Fibroblast of skin of back (primary cell): ENCODE measurements at places on chromosomes 16 and 17.
A peak's percentile ranks its signal among the peaks of the same experiment; 100 is the strongest.

GRCh38 chr16:58343562-58343961 is 48.7 kb upstream of the GINS3 start:
- no peak for DNase-seq

DNA sequence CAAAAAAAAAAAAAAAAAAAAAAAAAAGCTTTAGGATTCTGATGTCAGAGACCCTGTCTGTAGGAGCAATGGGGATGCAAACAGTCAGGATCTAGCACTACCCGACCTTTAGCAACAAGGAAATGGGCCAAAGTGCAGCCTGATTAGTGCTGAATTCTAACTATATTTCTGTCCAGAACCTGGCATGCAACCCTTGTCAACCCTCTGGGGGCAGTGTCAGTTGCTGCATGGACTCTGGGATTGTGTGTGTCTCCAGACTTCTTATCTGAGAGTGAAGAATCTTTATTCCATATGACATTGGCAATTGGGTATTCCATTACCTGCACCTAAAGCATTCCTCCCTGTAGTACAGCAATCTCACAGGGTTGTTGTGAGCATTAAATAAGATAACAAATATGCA is 120.3 kb upstream of the CRHR1 start:
- no peak for DNase-seq

- DNase-seq, result peak; percentile 81
These were observed 71.2 kb upstream of the LGALS9 start for GRCh38 chr17:27559506-27560481.

- DNase-seq, result peak; percentile 58
These were observed 1175.1 kb upstream of the GOT2 start for GRCh38 chr16:59909262-59909661.

DNA sequence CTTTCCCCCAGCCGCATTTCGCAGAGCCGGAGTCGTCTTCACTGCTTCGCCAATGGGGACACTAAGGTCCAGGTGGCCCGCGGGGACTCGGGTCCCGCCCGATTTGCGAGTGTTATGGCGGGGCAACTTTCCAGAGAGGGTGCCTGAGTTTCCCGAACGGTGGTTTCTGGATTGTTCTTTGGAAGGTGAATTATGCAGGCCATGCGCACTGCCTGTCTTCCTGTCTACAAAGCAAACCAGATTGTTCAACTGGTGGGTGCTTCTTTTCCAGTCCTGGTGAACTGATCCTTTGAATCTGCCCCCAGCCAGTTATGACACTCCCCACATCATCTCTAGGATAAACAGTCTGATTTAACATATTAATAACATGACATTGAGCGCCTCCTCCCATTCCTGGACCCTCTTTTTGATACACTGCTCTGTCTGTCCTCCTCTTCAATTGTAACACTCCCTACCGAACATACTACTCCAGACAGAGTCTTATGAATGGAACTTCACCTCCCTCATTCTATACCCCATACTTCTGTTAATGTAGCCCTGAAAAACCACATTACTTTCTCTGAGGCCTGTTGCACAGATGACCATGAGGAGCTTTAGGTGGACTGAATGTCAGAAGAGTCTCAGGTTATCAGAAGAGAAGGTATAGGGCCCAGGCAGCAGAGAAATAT is 159.0 kb downstream of the RAB11FIP4 start:
- peak; percentile 35 for DNase-seq

- DNase-seq, result peak; percentile 79
These were observed 9.0 kb upstream of the ZFP90 start for GRCh38 chr16:68529931-68530701.

DNA sequence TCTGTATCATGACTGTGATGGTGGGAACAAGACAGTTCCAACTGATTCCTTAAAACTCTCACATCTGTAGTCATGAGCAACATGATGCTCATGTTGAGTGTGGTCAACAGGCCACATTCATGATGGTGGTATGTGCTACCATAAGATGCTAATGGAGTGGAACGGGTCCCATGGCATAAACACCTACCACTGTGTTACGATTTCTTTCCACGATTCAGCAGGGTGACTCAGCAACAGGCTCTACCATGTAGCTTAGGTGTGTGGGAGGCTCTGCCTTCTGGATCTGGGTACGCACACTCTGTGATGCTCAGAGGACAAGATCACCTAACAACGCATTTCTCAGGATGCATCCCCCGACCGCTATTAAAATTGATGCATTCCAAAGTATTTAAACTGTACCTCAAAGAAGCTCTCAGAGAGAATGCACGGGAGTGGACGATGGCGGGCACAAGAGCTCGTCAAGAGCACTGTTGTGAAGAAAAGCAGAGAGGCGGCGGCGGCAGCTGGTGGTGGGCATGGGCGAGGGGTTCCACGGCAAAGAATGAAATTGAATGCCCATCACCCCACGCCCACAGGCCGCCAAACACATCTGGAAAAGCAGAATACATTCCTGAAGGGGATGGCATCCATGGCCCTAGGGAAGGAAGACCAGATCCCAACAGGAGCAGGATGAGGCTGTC is 133.3 kb downstream of the ZNF778 start:
- no peak for DNase-seq

DNA sequence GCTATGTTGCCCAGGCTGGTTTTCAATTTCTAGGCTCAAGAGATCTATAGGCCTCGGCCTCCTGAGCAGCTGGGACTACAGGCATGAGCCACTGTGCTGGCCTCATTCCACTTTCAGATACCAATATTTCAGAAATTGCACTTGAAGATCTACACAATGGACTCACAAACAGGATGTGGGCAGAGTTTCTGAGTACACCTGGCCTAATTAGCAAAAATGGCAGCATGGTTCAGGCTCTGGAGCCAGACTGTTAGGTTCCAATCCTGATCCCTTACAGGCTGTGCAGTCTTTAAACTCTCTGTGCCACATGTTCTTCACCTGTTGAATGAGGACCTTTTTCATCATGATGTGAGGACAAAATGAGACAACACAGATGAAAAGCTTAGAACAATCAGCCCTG is 32.2 kb downstream of the RNF157 start:
- no peak for DNase-seq

GRCh38 chr16:49189286-49189685 is 92.4 kb downstream of the CBLN1 start:
- peak; percentile 53 for DNase-seq

- no peak for DNase-seq
These were observed 418.9 kb upstream of the C16orf82 start for GRCh38 chr16:26647870-26648269.

- no peak for DNase-seq
These were observed 196.0 kb downstream of the CBLN1 start for GRCh38 chr16:49085686-49086085.

DNA sequence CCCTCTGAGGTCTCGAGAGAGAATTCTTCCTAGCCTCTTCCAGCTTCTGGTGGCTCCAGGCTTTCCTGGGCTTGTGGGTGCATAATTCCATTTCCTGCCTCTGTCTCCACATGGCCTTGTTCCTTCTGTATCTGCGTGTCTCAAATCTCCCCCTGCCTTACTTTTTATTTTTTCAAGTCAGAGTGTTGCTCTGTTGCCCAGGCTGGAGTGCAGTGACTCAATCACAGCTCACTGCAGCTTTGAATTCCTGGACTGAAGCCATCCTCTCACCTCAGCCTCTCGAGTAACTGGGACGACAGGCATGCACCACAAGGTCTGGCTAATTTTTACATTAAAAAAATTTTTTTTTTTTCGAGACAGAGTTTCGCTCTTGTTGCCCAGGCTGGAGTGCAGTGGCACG is 120.6 kb downstream of the SHISA9 start:
- no peak for DNase-seq

DNA sequence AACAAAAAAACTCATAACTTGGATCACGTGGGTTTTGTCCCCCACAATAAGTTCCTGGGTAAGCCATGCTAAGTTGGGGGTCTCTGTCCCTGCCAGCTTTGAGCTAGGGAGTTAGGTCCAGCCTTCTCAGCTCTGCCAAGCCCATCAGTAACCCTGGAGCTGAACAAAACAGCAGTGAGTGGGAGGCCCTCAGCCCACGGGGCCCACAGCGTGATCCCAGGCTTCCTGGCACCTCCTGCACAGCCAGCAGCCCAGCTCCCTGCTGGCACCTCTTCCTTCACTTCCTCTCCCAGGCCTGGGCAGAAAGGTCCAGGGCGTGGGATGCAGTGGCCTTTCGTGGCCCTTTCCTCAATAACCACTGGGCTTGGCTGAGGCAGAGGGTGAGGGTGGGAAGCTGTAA is 35.5 kb upstream of the CDC42EP4 start:
- no peak for DNase-seq

DNA sequence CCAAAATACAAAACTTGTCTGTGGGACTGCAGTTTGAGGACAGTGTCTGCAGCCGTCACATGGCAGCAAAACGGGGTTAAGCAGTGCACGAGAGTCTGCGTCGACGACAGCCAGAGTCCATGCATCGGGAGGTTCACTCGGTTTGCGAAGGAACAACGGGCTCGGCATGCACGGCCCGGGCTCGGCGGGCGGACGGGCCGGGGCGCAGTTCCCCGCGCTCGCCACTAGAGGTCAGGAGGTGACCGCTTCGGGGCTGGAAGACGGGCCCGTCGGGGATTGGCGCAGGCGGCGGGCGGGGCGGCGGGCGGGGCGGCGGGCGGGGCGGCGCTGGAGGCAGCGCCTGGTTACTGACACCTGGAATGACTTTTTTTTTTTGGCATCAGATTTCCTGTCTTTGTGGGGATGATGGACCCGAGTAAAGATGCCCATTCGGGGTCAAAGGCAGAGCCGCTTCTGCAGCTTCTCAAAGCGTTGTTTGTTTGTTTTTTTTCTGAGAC is 6.5 kb downstream of the SCGB1C2 start:
- DNase-seq, result peak; percentile 53

DNA sequence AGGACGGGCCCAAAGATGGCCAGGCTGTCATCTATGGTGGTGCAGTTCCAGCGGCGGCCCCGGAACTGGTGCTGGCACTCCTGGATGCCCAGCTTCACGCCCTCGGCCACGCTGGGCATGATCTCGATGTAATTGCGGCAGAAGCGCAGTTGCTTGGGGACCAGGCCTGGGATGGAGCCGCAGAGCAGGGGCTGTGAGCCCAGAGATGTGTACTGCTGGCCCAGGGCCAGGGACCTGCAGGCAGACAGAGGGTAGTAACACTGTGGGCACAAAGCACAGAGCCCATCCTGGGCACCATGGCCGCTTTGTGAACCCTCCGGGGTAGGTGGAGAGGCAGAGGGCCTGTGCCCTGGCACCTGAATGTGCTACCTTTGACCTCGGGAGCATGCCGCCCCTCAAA is 44.8 kb downstream of the WNT3 start:
- no peak for DNase-seq

GRCh38 chr17:3771140-3771539 is 29.8 kb downstream of the ITGAE start:
- no peak for DNase-seq

- no peak for DNase-seq
These were observed 51.6 kb downstream of the PRMT7 start for GRCh38 chr16:68362262-68362913.

- peak; percentile 66 for DNase-seq
These were observed 64.1 kb upstream of the CACNG4 start for GRCh38 chr17:66900126-66901010.

DNA sequence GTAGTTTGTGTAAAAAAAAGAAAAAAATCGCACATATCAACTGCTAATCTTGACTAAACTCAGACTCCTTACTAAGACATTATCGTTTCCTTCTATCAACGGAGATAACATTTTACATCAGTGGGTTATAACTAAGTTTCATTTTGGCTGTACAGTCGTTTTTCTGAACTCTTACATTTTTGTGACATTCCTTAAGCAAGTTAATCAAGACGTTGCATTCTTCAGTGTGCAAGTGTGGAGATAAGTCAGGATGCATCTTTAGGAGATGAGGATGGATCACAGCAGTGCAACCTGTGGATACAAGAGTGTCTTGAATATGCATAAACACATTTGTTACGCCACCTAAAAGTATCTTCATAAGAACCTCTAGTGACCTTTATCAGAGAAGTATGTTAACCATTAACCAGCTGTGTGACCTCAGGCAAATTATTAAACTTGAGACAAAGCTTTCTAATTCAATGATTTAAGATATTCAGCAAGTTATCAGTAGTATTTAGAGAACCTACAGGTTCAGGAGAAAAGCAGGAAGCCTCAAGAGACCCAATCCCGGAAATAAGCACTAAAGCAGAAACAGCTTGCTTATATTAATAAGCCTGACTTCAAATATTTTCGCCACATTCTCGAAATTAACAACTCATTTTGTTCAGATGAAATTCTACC is 9.4 kb downstream of the CMC2 start:
- peak; percentile 36 for DNase-seq

- no peak for DNase-seq
These were observed 10.1 kb upstream of the CCL17 start for GRCh38 chr16:57394444-57394843.

GRCh38 chr17:8020776-8021564 is 17.9 kb upstream of the ALOX15B start:
- DNase-seq, result no peak

- DNase-seq, result no peak
These were observed 55.8 kb downstream of the RNF213 start for GRCh38 chr17:80316431-80316830.

DNA sequence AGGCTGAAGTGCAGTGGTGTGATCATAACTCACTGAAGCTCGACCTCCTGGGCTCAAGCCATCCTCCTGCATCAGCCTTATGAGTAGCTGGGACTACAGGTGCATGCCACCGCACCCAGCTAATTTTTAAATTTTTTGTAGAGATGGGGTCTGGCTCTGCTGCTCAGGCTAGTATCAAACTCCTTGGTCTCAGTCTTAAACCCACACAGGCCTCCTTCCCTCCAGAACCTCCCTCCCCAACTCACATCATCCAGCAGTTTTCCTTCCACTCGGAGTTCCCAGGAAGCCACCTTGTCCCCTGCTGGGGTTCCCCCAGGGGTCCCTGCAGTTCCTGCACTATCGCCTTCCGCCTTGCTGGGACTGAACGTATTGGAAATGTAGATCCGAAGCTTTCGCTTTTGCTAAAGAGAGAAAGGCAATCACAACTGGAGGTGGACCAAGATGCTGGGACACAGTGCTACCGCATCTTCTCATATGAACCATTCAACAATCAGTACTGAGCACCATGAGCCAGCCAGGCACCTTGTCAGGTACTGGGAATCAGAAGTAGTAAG is 7.2 kb downstream of the SMARCD2 start:
- DNase-seq, result no peak

- no peak for DNase-seq
These were observed 536 bp downstream of the TMC6 start for GRCh38 chr17:78127888-78128550.

DNA sequence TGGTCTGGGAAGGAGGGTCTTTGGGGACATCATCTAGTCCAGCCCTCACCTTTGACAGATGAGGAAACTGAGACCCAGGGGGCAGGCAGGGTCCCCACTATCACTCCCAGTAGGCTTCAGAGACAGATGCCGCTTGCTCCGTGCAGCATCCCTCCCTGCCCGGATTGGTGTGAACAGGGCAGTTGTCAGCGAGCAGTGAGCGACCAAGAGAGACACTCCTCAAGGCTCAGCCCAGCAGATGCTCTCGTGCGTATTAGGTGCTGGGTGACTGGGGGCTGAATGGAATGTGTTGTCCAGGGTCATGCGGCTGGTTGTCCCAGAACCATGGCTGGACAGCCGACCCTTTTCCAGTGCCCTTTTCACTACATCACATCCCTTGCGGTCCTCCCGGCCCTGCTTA is 49.0 kb downstream of the MPRIP start:
- DNase-seq, result no peak
